Kidney (tissue), 22 donors: ENCODE measurements at places on chromosomes 7 and 10.
A peak's percentile ranks its signal among the peaks of the same experiment; 100 is the strongest.

DNA sequence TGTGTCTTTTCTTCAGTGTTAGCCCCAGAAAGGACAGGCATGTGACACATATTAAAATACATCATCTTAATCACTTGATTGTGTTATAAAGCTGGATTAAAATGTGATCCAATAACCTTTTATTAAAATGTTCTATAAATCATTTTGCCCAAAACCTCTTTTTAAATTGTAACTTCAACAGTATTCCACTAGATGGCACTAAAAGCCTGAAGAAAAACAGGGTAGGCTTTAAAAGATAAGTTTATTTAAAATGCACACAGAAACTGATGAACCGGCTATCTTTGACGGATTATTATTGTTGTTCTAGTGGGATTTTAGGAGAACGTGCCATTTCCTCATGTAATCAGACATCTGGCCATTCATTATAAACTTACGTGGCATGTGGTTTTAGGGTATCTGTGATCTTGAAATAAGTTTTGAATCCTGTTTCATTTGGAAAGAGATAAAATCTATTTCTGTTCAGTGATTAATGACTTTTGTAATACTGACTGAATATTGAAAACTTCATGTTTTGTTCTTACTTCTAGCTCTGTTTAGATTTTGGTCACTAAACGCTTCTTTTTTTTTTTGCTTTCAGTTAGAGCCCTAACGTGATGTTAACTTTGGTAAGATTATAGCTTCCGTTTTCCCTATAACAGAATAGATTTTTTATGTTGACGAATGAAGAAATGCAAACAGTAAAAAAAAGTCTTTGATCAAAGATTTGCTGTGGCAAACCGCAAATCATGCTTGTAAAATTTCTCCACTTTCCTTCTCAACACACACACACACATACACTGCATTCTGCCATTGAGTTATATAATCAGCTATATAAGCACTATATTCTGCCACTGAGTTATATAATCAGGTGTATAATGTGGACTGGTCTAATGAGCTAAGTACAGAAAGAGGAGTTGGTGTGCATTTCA lies 13.6 kb downstream of the VPS50 start:
- DNase-seq: no peak

GRCh38 chr7:133051066-133051465 lies 30.8 kb downstream of the CHCHD3 start:
- no peak for DNase-seq

GRCh38 chr10:22560913-22561239 lies 153.5 kb downstream of the PIP4K2A start:
- DNase-seq: peak; percentile 23

DNA sequence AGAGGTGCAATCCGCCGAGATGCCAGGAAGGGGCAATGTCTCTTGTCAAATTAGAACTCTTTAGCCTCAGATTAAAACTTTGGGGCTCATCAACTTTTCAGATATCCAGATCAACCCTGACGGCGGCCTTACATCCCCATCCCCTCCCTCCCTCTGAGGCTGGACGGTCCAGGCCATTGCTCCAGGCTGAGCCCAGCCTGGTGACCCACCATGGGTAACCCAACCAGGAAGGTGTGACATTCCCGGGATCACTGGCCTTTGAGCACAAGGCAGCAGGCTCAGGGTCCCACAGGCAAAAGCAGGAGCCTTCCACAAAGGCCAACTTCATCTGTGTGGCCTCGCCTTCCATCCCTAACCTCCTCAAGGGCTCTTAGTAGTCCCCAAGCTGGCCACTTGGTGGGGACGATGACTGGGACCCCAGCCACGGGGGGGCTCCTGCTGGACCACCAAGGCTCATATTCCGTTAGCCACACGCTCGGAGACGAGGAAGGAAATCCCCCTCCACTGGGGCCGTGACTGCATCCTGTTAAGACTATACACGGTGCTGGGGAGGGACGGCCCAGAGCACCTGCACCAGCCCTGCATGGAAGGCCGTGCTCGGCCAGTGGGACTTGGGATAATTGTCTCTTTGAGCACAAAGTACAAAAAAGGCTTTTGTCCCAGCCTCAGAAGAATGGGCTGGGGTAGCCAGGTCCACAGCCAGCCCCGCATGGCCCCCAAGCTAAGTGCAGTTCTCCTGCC lies 62.8 kb downstream of the ZRANB1 start:
- no peak for DNase-seq

DNA sequence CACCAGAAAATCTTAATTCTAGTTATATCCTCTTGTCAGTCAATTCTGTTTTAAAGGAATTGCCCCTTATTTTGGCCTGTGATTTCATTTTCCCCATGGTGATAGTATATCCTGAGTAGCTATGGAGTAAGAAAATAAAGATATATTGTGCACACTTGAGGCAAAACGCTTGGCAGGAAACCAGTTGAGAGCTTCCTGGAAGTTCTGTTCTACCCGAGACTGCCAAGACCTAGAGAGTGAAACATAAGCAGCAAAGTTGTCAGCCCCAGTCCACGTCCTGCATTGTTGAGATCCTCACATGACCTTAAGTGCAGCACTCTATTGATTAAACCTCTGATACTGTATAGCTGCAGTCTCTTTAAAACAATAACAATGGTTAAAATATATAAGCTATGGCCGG lies 235.2 kb downstream of the CDC14C start:
- DNase-seq: no peak

GRCh38 chr7:101605611-101606497 lies 23.2 kb downstream of the MYL10 start:
- peak; percentile 73 for DNase-seq

DNA sequence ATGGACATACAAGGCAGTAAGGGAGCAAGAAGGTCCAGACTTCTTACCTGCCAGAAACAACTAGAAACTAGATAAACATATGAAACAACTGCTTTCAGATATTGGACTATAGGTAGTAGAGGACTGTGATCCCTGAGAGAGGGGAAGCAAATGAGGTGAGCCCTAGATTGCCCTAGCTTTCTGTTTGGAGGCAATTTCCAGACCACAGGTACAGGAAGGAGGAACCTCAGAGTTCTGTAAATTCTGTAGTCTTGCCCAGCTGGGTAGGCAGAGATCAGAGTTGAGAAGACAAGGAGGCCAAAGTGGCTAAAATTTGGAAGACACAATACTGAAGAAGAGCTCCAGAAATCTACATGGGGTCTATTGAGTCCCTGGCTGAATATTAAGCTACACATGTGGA lies 21.0 kb downstream of the CDK6 start:
- no peak for DNase-seq

DNA sequence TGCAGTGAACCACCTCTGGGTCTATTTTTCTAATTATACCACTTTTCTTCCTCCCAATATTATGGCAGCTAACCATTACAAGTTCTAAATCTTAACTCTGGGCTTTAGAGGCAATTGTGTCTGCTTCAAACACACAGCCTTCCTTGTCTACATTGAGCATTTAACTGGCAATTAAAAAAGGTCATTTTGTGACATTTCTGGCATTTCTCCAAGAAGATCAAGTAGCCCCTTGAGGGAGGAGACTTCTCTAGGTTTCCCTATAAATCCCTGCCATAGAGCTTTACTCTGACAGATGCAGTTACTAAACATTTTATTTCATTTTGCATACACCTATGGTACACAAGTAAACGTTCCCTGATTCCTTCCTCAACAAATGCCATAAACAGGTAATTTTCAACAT lies 33.4 kb upstream of the FAM133B start:
- DNase-seq: no peak

- no peak for DNase-seq
Observed at GRCh38 chr10:117364110-117364960, 10.9 kb downstream of the PDZD8 start.

DNA sequence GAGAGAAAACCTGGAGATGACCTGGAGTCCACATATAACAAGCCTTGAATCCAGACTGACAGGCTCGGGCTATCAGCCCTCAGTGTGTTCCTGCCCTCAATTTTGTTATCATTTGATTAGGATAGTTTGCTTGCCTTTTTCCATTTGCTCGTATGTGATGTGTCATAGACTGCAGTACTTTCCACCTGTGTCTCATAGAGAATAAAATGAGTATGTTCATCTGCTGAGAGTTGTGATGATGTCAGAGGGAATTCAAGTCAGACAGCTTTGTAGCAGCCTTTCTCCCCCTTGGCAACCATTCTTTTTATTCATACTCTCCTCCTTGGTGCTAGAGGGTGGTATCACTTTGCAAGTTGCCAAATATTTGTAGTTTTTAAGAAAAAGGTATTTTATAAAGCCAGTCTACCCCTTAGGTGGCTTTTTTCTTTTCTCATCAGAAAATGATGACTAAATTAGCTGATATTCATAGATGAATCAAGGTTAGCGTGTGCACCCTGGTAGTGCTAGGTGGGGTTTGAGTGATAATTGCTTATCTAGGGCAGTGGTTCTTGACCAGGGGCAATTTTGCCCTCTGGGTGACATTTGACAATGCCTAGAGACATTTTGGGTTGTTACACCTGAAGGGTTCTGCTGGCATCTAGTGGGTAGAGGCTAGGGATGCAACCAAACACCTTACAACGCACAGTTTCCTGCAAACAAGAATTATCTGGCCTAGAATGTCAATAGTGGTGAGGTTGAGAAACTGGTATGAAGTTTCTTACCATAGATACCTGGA lies 5.4 kb downstream of the SGPL1 start:
- no peak for DNase-seq

- no peak for DNase-seq
Observed at GRCh38 chr7:114957444-114957843, 35.5 kb downstream of the MDFIC start.

DNA sequence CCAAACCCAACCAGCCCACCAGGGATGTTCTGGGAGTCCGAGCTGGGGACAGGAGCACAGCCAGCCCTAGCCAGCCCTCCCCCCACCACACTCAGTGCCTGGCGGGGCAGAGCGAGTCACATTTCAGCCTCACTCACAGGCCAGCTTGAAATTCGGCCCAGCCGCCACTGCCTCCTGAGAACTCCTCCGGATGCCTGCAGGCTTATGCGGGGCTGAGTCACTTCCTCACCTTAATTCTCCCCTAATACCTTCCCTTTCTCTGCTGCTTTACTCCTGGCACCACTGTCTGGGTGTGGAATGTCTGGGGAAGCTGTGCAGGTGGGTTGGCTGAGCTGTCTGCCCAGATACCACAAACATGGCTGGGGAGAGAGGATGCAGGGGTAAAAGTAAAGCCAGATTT lies 22.6 kb upstream of the DLG5 start:
- DNase-seq: peak; percentile 54

DNA sequence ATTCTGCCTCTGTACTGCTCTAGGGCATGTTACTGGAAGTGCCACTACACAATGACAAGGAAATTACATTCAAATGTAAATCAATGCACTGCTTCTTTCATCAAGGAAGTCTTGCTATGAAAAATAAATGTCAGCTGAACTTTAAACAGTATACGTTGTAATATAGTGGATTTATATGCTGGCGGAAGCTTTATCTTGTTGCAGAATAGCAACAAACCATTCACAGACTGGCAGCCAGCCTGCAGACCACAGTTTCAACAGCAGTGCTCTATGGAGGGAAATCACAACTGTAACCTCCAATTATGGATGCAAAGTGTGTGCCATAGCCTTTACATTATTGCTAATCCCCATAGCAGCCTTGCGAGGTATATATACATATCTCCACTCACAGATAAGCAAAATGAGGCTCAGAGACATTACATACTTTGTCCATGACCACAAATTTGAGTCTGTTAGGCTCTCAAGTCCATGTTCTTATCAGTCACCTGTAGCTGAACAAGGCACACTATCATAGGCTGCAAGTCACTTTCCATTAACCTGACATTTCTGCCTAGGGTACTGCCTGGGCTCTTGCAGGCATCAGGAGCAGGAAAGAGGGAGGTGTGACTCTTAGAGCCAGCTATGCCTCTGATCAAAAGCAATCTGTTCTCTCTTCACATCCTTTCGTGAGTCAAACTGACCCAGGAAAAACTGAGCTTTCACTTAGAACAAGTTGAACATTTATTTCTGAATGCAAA lies 22.6 kb downstream of the COL28A1 start:
- no peak for DNase-seq

DNA sequence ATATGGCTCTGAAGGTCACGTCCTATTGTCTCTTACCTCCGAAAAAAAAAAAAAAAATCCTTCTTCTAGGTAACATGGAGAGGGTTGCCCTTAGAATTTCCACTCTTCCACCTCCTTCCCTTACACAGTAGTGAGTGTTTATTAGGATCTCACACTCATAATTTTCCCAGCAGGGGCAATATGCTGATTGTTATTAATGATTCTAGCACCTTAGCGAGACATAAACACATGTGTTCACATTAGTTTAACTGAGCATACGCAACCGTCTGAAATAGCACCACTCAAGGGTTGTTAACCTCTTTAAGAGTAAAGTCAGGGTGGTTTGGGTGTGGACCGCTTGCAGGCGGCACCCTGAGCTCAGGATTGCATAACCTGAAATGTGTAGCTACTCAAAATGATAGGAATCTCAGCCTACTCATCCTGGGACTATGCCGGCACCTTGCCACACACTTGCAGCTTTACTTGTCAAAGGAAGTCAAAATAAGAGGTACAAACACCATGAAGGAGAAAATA lies 52.2 kb downstream of the CPEB3 start:
- DNase-seq: no peak

DNA sequence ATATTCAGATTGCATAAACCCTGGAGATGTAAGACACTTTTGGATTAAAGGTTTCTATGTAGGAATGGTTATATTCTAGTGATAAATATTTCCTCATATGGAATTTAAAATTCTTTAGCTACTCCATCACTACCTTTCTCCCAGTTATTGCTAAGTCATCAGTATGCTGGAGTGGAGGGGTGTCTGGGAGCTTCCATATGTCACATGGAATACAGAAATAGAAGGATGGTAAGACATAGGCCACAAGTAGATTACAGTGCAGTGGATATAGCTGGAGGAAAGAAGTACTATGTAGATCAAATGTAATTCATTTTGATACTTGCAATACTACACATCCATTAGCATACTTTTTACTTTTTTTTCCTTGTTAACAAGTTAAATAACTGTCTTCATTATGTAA lies 428.4 kb downstream of the ARL4A start:
- DNase-seq: no peak
